ENCODE measurements at places on chromosomes 16 and 17.

DNA sequence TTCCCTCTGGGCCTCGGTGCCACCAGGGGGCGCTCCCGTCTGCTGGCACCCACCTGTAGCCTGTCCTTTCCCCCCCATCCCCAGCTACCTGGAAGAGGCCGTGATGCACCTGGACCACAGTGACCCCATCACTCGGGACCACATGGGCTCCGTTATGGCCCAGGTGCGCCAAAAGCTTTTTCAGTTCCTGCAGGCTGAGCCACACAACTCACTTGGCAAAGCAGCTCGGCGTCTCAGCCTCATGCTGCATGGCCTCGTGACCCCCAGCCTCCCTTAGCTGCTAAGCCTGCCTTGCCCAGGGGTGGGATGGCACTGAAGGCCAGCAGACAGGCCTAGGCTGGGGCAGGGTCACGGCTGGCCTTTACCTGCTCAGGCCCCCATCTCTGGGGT lies 818 bp upstream of the NRN1L start:
- DNase-seq: peak; percentile 72

GRCh38 chr17:32798938-32799337 lies 78.0 kb downstream of the MYO1D start:
- no peak for DNase-seq

- no peak for DNase-seq
Observed at GRCh38 chr17:12900474-12900873, 111.2 kb downstream of the ARHGAP44 start.

GRCh38 chr17:12318571-12319266 lies 298.0 kb downstream of the MAP2K4 start:
- DNase-seq: no peak

Measured in activated CD4-positive, alpha-beta T cell treated with anti-CD3 and anti-CD28 coated beads, Interleukin-2, amount 50 U/mL, for 48 hours (primary cell).